ENCODE measurements at places on chromosomes 13 and 19.
A peak's percentile ranks its signal among the peaks of the same experiment; 100 is the strongest.

DNA sequence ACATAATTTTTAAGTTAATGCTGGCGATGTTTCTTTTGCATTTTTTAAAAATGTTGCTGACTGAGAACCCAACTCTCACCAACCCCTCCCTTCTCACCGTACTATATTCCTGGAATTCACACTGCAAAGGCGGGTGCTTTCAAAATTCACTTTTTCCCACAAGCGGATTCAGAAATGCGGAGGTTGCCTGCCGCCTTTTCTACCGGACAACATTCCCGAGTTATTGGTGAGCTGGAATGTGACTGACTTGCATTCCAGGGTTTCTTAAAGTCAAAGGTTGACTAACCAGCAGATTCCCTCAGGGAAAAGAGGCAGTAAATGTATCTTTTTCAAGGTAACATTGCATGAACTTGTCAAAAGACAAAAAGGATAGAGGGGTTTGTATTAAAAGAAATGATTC is 113.3 kb downstream of the RAB20 start:
- DNase-seq, result no peak

GRCh38 chr19:49135686-49136085 is 16.3 kb downstream of the PPFIA3 start:
- DNase-seq, result no peak

- no peak for DNase-seq
Measured at GRCh38 chr13:37009692-37010091, 9.1 kb downstream of the EXOSC8 start.

DNA sequence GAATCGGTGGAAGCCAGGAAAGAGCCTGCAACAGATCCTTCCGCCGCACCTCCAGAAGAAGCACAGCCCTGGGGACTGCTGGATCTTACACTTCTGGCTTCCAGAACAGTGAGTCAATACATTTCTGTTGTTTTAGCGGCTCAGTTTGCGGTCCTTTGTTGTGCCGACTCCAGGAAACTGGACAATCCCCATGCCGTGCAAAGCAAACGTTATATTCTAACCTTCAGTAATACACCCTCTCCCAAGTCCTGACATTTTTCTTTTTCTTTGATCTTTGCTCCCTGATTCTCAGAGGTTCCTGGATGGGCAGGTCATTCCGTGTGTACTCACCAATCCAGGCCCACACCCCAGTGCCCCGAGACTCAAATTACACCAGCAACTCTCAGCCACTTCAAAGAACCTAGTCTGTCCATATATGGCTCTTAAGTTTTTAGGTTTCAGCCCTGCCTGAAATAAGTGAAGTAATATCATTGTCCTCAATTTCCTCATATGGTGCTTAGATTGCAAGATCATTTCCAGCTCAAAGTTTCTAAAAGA is 387.1 kb upstream of the SGCG start:
- DNase-seq, result no peak

GRCh38 chr13:59531571-59532091 is 632.1 kb downstream of the DIAPH3 start:
- peak; percentile 16 for DNase-seq

DNA sequence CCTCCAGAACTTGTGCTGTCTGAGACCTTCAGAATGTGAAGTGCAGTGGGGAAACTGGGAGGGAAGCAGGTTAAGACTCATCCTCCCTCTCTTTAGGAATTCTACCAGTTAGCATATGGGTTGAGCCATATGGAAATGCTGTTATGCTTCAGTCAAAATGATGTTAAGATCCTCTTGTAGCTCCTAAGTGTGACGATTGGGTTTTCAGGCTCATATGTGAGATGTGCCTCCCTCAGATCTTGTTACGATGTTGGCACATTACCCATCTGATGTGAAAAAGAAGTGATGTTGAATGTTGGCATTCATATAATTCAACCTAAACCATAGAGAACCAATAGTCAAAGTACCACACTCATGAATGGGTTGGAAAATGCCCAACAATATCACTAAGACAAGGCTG is 67.8 kb upstream of the IPO5 start:
- no peak for DNase-seq

GRCh38 chr19:49421878-49422202 is 1.4 kb downstream of the PTH2 start:
- DNase-seq, result no peak

DNA sequence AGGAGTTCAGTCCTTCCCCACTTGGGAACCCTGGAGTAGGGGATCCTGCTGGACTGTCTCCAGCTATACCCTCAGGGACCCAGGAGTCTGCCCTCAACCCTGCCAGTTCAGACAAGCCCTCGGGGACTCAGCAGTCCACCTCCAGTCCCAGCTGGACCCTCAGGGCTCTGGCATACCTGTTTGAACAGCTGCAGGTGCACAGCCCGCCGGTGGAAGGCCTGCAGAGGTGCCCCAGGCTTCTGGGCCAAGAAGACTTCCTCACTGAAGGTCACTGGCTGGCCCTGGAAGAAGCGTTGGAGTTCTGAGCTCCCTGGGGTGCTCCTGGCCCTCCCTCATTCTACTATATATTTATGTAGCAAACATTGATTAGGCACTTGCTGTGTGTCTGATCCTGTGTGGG is 8.6 kb downstream of the CRB3 start:
- DNase-seq, result no peak

DNA sequence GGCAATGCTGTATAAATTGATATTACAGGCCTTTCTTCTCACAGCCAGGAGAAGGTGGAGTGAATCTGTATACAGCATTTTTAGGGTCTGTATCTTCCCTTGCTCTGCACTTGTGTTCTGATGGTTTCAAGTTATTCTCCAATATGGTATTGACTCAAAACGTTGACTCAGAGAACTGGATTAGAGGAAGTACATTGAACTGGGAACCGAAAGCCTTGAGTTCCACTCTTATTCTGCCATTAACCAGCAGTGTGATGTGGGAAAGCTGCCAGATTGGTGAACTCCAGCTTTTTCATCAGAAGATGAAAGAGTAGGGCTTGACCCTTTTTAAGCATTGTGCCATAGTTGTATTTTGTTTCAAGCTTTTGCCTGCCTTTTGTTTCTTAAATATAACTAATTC is 167.7 kb downstream of the SPRY2 start:
- DNase-seq, result no peak

GRCh38 chr13:102774591-102775520 is 1.3 kb upstream of the TEX30 start:
- no peak for DNase-seq

DNA sequence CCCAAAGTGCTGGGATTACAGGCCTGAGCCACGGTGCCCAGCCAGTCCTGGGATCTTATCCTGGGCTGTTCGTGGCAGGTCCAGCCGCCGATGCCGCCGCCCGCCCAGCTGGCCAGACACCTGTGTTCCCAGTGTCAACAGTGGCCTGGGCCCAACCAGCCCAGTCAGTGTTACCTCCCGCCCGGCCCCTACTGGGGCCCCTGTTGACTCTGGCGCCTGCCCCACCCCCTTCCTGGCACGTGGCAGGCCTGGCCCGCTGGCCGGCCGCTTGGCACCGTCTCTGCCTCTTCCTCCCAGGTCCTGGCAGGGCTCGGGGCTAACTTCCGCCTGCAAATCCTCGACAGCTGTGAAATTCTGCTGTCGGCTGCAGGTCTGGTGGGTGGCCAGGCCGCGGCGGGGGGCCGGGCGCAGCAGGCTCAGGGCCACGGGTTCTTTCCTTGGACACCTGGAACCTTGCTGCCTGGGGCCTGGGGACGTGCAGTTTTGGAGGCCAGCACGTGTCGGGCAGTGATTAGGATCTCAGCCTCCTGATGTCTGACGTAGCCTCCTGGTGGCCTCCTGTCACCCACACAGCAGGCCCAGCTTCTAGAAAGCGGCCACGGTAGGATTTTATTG is 9.1 kb downstream of the ARID3A start:
- no peak for DNase-seq

DNA sequence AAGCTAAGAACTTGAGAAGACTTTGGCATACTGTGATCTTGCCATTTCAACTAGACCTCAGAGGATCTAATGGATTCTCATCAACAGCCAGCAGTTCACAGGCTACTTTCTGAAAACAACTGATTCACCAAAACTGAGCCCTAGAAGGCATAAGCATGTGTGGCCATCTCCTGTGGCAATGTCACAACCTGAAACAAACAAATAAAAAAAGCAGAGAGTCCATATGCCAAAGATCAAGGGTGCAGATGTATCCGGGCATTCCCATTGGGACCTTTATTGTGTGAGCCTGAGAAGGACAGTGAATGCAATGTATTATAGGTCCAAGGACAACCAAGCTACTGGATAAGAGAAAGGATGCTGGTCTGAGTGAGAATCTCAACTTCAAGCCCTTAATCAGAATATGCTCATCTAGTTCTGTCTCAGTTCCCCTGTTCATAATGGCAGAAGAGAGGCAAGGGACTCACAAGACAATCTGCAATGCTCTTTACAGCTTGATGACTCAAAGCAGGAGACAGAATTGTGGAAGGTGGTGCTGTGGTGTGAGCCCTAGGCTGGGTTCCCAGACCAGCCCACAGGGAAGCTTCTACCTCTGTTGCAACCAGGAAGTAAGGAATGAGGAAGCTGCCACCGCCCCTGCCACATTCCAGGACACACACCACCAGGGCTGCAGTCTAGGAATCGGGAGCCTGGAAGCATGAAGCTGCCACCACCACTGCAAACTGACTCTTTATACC is 133.7 kb downstream of the RAP2A start:
- DNase-seq, result no peak

GRCh38 chr13:101272886-101273285 is 143.4 kb downstream of the NALCN start:
- DNase-seq, result no peak

- DNase-seq, result no peak
Measured at GRCh38 chr19:18943465-18943864, 2.4 kb upstream of the HOMER3 start.

- DNase-seq, result no peak
Measured at GRCh38 chr13:43238341-43239083, 215.1 kb downstream of the DNAJC15 start.

DNA sequence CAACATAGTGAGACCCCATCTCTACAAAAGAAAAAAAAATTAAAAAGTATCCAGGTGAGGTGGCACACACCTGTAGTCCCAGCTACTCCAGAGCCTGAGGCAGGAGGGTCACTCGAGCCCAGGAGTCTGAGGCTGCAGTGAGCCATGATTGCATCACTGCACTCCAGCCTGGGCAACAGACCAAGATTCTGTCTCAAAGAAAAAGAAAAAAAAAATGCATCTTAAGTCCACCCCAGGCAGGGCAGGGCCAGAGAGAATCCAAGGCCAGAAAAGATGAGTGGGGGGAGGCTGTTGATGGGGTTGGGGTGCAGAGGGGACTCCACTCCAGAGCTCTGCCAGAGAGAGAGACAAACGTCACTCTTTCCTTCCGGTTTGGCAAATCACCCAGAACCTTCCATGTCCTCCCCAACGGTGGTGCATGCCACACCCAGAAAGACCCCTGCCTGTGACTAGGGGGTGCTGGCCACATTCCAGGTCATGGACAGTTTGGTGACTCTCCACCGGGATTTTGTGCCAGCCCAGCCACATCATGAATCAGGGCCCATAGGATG is 431 bp downstream of the FUT3 start:
- no peak for DNase-seq

DNA sequence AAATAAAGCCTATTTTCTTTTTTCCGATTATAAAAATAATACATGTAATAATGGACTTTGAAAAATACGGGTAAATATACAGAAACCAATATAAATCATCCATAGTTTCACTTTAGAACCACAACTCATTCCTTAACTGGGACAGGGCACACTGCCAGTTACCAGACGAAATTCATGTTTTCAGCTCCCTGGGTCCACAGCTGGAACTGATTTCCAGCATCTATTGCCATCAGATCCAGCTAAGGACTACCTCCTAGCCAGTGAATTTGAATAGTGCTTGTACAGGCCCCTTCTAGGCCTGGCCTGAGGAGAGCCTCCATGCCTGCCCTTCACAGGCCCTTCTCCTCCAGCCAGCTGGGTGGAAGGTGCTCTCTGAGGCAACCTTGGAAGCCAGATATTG is 30.0 kb upstream of the ATP12A start:
- no peak for DNase-seq

DNA sequence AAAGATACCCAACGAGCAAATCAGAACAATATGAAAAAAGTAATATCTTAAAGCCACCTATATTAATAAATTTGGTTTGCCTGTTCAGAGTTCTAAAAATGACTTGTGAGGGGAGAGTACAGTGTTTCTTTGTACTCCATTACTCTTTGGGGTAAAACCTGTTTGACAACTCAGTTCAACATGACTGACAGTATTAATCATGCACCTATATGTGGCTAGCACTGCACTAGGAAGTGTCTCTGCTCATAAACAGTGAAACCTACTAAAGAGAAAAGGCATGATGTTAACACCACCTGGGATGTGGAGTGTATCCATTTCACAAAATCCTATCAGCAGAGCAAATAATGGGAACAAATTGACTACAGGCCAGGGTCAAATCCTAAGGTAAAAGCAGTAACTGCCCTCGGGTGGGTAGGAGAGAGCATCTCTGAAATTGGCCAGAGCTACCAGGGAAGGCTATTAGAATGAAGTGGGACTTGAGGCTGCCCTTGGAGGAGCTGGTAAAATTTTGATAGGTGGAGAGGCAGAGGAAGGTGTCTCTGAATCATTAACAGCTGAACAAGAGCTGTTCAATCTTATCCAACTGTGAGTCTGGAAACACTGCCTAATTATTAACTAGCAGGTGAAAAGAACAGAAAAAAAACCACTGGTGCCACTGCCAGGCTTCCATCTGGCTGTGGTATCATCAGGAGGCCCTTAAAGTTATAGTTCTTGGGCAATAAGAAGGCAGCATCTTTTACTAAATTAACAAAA is 365.1 kb downstream of the DNAJC15 start:
- no peak for DNase-seq

DNA sequence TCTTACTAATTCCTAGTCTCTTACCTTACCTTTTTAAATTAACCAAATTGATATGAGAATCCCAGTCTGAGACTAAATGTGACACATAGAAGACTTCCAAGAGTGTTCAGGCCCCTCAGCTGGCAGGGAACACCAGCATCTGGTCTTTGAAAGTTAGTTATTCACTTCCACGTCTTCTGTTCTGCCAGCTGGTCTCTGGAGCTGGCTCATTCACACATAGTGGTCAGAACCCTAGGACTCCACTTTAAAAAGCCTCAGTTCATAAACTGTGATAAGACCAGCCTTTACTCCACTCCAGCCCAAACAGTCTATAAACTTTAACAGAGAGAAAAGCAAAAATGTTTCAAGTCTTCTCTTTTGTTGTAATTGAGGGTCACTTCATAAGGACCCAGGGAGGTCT is 263.0 kb downstream of the DCT start:
- DNase-seq, result no peak

DNA sequence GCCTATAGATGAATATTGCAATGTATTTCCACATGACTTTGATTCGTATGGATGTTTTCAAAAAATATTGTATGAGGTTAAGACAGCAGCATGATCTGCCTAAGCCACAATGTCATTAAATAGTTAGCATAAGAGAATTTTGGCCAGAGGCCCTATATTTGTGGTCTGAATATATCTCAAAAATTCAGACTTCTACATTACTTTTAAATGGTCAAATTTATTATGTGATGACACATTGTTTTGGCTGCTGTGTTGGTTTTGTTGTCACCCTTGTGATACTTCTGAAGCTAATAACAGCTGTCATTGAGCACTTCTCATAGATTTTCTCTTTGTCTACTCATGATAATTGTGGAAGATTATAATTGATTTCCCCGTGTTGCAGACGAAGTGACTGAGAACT is 288.2 kb downstream of the MYO16 start:
- no peak for DNase-seq

Data from thoracic aorta (tissue), 2 donors.